ENCODE measurements at places on chromosomes 5 and 9.

DNA sequence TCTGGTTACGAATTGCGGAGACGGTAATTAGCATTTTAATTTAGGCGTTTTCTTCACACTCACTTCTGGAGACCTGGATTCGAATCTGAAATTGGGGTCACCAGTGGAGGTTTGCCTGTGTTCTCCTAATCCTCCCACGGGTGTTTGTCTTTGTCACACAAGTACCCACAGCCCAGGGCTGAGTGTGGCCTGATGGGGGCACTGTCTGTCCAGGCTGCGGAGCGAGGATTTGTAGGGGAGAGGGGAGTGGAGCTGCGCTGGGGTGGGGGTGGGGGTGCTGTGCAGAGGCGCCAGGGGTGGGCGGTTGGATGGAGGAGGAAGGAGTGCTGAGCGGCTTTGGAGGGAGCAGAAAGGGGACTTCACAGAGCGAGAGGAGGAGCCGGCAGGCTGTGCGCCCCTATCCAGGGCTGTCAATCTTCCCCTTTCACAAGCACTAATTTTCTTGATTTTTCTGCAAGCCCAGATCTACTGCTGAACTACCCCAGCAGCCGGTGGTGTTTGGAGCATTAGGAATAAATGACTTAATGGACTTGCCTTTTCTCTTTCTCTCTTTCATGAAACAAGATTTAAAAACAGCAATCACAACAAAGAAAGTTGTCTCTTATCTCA lies 53.1 kb downstream of the TSPAN17 start:
- DNase-seq: no peak

DNA sequence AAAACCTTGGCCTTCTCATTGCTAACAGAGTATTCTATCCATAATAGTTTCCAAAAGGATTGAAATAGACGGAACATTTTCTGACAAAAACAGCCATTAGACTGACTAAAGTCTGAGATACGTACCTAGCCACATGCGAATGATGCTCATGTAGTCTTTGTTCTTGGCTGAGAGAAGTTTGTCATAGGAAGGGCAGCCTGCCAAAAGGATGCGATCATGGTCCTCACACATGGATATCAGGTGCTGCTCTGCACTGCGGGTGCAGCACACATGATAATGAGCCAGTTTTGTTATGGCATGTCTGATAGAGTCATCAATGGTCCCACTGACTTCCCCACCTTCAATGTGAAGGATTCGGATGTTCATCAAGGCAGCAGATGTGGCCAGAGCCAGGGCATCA lies 12.3 kb downstream of the GNE start:
- DNase-seq: no peak

- no peak for DNase-seq
These were observed 307.3 kb downstream of the PIK3R1 start for GRCh38 chr5:68522863-68523262.

GRCh38 chr5:78574131-78574673 lies 74.4 kb downstream of the LHFPL2 start:
- DNase-seq: no peak

GRCh38 chr9:928363-929042 lies 48.0 kb upstream of the DMRT3 start:
- DNase-seq: no peak

- no peak for DNase-seq
These were observed 61.1 kb upstream of the CCL21 start for GRCh38 chr9:34771007-34771406.

DNA sequence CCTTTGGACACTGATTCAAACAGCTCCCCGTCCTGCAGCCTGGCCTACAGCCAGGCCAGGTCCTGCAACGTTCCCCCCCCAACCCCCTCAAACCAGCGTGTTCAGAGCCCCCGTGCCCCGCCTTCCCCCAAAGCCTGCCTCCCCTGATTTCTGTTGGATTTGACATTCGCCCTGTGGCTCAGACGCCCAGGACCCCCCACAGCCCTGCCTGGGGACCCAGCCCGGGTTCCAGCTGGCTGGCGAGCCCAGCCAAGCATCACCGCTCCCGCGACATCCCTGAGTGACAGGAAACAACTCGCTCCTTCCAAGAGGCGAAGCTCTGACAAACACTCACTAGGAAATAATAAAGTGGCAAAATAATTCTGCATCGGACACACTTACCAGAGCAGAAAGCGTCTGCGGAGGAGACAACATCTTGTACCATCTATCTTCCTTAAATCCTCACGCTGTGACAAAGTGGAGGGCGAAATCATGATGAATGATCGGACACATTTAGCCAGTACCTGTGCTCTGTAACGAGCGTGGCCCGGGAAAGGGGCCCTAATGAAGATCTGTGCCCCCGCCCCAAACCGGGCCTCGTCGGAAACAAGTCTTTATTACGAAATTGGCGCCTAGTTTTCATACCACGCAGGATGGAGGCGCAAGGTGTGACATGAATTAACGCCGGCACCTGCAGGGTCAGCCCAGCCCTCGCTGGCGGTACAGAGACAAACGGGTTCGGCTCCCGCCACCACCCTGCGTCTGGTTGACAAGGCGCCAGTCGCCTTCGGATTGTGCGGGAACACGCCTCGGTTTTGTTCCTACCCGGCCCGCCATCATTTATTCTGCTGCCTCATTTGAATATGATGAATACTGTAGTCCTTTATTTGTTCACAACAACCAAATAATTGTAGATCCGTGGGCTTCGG lies 91.0 kb upstream of the MVB12B start:
- DNase-seq: no peak

Data from central memory CD4-positive, alpha-beta T cell (primary cell).